ENCODE measurements at places on chromosomes 4 and X. TPM values are rescaled to one million over a fixed set of nuclear protein-coding genes. Genes with fewer than 3 reads are reported as not detected.

Gene ZNF157
- polyA plus RNA-seq, result 0.02 TPM

Gene CCNB3
- 0.59 TPM for polyA plus RNA-seq

Gene IGFBP7
- 1,691 TPM for polyA plus RNA-seq

Gene SCML1
- polyA plus RNA-seq, result 16.7 TPM

Gene ADH1A
- polyA plus RNA-seq, result not detected

Gene GNL3L
- 21.1 TPM for polyA plus RNA-seq

Gene DMRTC1
- not detected for polyA plus RNA-seq

Gene NDST3
- polyA plus RNA-seq, result not detected

Gene PPP1R3F
- polyA plus RNA-seq, result 3.5 TPM

Gene TMEM184C
- polyA plus RNA-seq, result 35.1 TPM

Gene USP51
- 0.49 TPM for polyA plus RNA-seq

Gene RIPPLY1
- polyA plus RNA-seq, result not detected

Gene NAP1L2
- not detected for polyA plus RNA-seq

Gene HCFC1
- polyA plus RNA-seq, result 3.3 TPM

Gene POU3F4
- not detected for polyA plus RNA-seq

Data from BJ (cell line).